BE2C (cell line): ENCODE measurements at places on chromosomes 6 and 20.

- no peak for DNase-seq
Observed at GRCh38 chr6:7136859-7137334, 29.1 kb downstream of the RREB1 start.

DNA sequence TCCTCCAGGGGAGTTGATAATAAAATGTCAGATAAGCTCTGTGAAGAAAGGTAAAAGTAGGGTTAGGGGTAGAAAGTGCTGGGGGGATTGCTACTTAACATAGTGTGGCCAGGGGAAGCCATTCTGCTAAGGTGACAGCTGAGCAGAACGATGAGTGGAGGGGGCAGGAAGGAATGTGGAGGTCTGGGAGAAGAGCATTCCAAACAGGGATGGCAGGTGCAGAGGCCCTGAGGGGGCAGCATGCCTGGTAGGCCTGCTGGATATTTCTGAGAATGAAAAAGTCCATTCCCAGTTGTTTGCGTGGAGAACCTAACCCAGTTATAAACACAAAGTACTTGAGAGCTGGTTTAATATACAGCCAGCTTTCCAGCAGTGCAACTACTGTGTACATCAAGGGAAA, 9.3 kb downstream of the GFRA4 start:
- no peak for DNase-seq

- no peak for DNase-seq
Observed at GRCh38 chr20:10603378-10603777, 70.4 kb downstream of the JAG1 start.

DNA sequence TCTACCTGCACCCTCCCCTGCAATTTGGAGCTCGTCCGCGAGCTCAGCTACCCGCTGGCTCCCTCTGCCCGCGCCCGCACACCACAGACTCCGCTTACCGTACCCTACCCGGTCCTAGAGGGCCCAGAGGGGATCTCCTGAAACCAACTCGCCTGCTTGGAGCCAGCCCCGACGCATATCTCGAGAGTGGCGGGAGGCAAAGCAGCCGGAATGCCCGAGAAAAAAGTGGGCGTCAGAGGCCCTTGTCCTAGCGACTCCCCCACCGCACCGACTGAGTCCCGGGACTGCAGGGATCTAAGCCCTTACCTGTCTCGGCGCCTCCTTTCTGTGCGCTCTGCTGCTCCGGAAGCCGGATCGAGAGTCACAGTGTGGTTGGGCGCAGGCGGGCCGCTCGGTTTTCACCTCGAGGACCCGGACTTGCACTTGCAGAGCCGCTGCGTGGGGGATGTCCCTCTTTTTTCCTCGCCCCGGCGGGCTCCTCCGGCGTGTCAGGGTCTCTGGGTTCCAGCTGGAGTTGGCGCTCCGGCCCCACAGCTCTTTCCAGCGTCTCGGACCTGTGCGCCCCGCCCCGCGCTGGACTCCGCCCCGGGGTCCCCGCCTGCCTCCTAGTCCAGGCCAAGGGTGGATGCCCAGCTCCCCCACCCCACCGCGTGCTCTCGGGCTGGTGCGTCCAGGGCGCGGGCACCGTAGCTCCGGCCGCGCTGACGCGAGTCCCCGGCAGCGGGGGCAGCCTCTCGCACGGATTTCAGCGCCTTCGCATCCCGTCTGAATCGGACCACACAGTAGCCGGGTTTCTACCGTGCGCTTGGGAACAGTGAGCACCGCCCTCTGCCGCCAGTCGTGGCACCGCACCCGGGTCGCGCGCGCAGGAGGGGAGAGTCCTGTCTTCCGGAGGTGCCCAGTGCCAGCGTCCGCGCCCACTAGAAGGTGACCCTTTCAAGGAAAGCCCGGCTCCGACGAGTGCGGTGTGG, at the start of gene PROKR2:
TSS of gene PROKR2 (minus strand) at position 767 of the 971 bp plus-strand sequence. CDS start 2,585 bp downstream, outside the sequence.
- DNase-seq: peak; percentile 19

- peak; percentile 78 for DNase-seq
Observed at GRCh38 chr20:44785768-44786167, 24.6 kb downstream of the RIMS4 start.

- DNase-seq: no peak
Observed at GRCh38 chr6:55108134-55109130, 65.9 kb upstream of the HCRTR2 start.

DNA sequence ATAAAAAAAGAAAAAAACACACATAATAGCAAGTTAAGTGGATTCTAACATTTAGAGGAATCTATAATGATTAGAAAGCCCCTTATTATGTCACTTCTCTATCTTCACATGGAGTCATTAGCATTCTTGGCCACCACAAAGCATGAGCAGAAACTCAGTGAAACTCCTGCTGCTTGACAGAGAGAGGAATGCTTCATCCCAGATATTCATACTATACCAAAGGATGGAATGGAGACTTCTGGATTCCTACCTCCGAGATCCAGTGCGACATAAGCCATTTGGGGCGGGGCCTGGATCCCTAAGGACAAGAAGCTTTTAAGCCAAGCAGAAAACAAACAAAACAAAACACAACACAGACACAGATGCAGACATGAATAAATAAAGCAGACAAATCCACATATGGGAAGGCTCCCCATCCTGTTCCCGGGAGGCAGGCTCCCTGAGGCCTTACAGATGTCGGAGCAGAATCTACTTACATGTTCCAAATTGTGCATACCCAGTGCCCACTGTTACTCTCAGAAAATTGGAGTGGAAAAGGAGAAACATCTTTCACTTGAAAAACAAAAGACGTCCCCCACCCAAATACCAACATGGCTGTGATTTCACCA, 727.3 kb downstream of the MAFB start:
- DNase-seq: no peak

GRCh38 chr20:5586720-5587119, 163.5 kb upstream of the SHLD1 start:
- no peak for DNase-seq

- no peak for DNase-seq
Observed at GRCh38 chr6:53603386-53604116, 58.6 kb upstream of the GCLC start.

- DNase-seq: no peak
Observed at GRCh38 chr6:43901733-43902230, 131.8 kb downstream of the VEGFA start.

DNA sequence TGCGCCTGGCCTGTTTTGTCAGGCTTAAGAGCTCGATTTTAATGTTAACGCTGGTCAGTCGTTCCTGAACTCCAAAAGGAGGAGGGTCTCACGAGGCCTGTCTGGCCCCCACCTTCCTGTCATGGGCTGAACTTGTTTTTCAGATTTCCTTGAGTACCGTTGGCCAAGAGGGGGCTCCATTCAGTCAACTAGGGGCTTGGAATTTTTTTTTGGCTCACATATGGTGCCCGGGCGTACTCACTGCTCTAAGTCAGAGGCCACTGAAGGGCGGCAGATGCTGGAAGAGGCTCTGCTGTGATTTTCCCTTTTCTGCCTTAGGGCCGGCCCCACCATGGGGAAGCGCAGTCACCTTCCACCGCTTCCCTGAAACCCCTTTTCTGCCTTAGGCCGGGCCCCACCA, 6.9 kb upstream of the BIRC7 start:
- DNase-seq: no peak

- no peak for DNase-seq
Observed at GRCh38 chr6:33237741-33238140, 29.4 kb downstream of the RING1 start.

DNA sequence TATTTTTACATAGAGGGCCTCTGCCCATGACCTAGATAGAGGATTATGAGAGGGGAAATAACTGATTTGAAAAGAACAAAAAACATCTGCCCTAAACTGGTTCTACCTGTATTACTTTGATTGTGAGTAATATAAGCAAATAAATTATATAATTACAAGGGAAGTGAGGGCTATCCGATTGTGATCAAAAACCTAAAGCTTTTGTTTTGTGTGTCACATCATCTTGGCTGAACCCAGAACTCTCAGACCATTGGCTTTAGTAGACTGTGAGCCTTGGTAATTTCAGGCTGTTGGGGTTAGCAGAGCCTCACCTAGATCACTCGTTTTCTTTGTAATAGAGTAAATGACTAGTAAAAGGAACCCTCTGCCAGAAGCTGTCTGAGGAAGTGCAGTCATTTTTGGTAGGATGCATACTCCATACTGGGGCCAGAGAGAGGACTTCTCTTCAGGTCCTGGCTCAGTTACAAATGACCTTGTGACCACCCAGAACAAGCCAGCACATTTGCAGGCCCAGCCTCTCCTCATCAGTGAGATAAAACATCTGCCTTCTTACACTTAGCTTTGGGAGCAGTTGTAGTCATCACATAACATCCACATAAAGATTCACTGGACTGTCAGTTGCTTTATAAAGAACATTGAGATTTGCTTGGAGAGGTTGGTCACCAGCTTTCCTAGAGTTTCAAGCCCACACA, 13.5 kb downstream of the STK35 start:
- DNase-seq: no peak

DNA sequence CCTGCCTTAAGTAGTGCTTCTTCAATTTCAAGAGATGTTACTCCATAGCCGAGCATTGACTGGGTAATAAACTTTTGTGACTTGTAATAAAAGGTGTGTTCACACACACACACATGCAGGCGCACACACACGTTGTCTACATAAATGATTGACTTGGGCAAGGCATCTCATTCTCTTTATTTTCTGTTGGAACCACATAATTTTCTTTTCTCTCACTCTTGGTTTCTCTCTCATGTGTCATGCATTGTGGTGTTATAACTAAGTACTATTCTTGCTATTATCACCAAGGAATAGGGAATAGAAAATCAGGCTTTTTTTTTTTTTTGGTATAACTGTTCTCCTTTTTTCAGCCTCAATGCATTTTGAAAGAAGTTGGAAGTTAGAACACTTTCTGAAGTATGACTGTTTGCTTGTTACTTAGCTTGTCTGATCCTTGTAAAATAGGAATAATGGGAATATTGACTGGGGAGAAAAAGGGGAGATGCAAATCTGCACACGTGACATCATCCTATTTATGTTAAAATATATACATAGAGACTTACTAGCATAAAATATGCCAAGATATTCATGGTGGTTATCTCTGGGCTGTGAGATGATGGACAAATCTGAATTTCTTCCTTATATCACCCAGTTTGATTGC, 26.1 kb upstream of the CD83 start:
- no peak for DNase-seq

DNA sequence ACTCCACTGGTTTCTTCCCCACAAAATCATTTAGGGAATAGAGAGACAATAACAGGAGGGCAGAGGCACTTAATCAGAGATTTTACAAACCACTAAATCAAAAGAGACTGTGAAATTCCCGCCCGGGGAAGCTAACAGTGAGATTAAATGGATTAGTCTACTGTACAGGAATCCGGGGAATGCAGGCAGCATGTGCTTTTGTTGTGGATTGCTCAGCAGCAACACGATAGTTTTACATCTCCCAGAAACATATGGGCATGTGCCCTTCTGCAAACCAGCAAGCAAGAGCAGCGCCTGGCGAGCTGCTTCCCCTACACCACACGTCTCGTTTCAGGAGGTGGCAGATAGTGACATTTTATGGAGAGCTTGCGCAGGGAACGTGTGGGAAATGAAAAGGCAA, 382.3 kb downstream of the CD83 start:
- no peak for DNase-seq

- DNase-seq: peak; percentile 84
Observed at GRCh38 chr20:35303735-35304491, 11.7 kb upstream of the FAM83C start.

GRCh38 chr6:786946-787763, 94.2 kb upstream of the EXOC2 start:
- peak; percentile 32 for DNase-seq

DNA sequence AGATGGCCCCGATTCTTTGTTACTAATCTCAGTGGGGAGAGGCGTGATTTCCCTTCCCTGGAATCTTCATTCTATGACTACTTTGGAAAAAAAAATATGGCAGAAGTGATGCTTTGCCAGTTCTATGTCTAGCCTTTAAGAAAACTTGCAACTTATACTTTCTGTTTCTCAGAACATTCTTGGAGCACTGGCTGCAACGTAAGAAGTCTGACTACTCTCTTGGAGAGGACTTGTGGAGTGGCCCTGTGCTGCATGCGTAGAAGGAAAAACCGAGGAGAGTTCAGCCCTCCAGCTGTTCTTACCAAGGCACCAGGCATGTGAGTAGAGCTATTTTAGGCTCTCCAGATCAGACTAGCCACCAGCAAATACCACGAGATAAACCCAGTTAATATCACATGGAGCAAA, 77.6 kb upstream of the STXBP5 start:
- no peak for DNase-seq

DNA sequence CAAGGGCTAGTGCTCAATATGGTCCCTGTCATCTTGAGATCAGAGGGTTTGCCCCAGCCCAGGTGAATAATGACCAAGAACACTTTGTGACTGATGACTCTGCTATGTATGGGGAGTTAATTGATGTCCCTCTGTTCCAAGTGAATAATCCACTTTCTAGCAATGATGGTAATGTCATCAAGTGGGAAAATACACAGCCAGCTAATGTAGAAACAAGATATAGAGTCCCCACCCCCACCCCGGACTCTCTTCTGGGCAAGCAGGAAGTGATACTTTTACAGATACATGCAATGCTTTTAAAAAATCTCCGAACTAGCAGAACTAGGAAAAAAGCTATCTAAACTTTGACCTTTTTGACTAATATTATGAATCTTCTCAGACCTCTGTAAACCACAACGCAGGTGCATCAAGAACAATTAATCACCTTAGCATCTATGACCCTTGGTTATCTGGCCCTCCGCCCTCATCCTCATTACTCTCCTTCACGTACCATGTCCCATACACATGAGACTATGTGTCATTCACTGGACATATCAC, 30.5 kb downstream of the CNR1 start:
- no peak for DNase-seq

DNA sequence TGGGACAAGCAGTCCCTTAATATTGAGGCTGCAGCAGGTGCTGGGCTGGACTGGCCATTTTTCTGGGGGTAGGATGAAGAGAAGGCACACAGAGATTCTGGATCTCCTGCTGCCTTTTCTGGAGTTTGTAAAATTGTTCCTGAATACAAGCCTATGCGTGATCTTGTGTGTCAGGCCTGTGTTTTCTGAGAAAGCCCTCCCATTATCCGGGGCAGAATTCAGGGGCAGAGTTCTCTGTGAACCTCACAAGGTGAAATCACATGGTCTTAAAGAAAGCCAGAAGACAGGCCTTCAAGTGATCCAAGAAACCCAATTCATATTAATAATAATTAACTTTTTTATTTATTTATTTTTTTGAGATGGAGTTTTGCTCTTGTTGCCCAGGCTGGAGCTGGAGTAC, 12.5 kb downstream of the CCN5 start:
- no peak for DNase-seq

GRCh38 chr6:13513626-13514502, 26.5 kb upstream of the GFOD1 start:
- no peak for DNase-seq

GRCh38 chr6:53510746-53511145, 34.2 kb downstream of the GCLC start:
- no peak for DNase-seq

- DNase-seq: no peak
Observed at GRCh38 chr6:33620856-33621710, at the start of gene ITPR3. Gene ITPR3, plus strand, starts transcription at chr6:33621322. Its CDS starts 281 bp downstream, at chr6:33621603.

DNA sequence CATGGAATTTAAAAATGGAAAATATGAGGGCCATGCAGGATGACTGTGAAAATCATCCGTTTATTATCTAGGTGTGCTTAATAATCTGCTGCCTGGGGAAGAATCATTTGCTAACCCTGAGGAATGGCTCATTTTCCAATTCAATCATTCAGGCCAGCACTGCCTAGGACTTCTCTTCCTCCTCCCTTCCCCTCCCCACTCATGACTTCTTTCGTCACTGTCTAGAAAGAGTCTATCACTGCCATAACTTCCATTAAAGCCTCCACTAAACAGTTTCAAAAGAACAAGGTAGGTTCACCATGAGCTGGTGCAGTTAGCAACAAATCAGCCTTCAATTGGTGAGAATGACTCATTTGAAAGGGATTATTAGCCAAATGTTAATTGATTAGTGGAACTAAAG, 43.9 kb downstream of the TSHZ2 start:
- no peak for DNase-seq
